ENCODE measurements at places on chromosomes 2 and 18. TPM values are rescaled to one million over a fixed set of nuclear protein-coding genes. Genes with fewer than 3 reads are reported as not detected.

KANSL1L gene
- 11.4 TPM for total RNA-seq

C18orf54 gene
- total RNA-seq: 10.3 TPM

KIAA2012 gene
- total RNA-seq: not detected

DNA sequence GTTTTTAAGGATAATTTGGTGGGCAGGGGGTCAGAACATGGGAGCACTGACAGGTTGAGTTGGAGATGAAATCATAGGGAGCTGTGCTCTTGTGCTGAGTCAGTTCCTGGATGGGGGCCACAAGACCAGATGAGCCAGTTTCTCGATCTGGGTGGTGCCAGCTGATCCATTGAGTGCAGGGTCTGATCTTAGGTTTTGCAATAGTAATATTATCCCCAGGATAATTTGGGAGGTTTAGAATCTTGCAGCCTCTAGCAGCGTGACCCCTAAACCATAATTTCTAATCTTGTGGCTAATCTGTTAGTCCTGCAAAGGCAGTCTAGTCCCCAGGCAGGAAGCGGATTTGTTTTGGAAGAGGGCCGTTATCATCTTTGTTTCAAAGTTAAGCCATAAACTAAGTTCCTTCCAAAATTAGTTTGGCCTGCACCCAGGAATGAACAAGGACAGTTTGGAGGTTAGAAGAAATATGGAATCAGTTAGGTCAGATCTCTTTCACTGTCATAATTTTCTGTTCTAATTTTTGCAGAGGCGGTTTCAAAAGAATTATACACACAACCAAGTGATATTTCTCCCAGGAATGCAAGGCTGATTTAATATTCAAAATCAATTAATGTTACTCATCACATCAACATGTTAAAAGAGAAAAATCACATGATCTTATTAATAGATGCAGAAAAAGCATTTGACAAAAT is 23.0 kb downstream of the DBI start:
- no peak for DNase-seq

- no peak for DNase-seq
Measured at GRCh38 chr18:69686861-69687260, 260.8 kb downstream of the CD226 start.

DNA sequence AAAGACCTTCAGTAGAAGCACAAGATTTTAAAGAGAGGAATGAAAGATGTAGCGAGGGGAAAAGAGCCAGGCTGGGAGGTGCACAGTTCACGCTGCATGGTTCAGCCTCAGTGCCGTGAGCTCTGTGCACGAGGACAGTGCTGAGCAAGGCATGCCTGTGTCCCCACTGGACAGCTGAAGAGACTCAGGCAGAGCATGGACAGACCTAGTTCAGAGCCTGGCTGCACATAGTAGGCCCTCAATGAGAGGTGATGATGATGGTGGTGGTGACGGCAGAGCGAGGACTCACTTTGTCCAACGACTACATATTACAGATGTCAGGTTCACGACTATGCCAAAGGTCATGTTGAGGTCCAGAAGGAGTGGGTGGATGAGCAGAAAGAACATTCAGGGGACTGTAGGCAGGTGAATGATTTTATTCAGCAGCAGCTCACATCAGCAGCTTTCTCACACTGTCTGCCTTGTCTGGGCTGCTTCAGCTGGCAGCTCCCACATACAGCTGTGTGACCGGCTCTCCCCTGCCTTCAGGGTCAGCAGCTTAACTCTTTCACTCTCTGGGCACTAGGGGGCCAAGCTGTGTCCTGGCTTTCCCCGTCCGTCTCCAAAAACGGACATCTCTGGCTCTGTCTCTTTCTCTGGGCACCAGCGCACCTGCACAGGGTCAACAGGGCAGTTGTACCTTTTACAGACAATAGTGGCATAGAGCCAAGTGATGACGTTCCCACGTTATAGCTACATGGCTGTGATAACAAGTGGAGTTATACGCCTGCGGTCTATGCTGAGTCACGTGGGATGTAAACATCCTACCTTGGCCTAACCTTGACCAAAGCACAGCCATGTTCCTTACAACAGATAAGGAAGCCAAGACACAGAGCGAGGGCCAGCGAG is 128.8 kb upstream of the MSH6 start:
- peak; percentile 64 for DNase-seq
